DND-41 (cell line): ENCODE measurements at places on chromosomes 5 and 9.

GRCh38 chr9:100063185-100063584 is 35.6 kb downstream of the ERP44 start:
- DNase-seq = no peak
- H3K27ac ChIP-seq = no peak overlapping the region
- no peaks in the 10 kb centered on the region for H3K27me3 ChIP-seq
- H3K36me3 ChIP-seq = peaks cover 5% of the 10 kb centered on the region; the same call in 1 of the 2 replicates

- no peaks in the 10 kb centered on the region for H3K4me1 ChIP-seq
- no peak overlapping the region for H3K27ac ChIP-seq
- H3K27me3 ChIP-seq = no peaks in the 10 kb centered on the region
- 0 out of 2 replicates have a peak, but pooled peaks cover 9% of the 10 kb centered on the region for H3K36me3 ChIP-seq
Measured at GRCh38 chr9:127679506-127679905, 27.3 kb upstream of the CFAP157 start.

DNA sequence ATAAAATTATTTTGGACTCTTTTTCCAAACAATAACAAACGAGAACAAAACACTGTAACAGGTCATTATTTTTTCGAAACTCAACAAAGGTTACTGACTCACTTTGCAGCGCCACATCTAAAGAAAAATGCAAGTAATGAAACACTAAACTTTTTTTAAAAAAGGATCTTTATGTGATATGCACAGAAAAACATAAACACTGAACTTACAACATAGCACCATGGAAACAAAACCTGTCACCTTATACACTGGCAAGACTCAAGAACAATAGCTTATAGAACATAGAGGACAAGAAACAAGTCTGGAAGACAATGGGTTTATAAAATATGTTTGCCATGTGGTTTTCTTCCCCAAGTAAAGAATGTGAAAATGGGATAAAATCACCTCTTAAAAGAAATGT is 85.2 kb downstream of the AUH start:
- no peaks in the 10 kb centered on the region for H3K4me1 ChIP-seq
- H3K27ac ChIP-seq = no peak overlapping the region
- no peak overlapping the region for H3K4me3 ChIP-seq
- no peaks in the 10 kb centered on the region for H3K36me3 ChIP-seq

DNA sequence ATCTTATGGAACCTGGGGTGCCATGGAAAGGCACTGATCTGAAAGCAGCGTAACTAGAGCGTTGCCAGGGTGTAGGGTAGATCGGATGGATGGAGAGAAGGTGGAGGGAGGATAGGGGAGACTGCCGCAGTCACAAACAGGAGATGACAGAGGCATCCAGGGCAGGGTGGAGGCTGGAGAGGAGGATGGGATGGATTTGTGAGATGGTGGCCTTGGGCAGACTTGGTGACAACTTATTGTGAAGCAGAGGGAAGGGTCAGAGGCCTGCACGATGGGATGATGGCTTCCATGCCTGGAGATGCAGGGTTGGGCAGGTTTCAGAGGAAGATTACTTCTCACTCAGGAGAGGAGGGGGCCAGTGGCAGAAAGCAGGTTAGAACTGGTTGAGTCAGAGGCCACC is 2.4 kb downstream of the GLIPR2 start:
- peaks cover 32% of the 10 kb centered on the region for H3K27me3 ChIP-seq
- H3K27ac ChIP-seq = no peak overlapping the region
- no peak overlapping the region for H3K4me3 ChIP-seq
- DNase-seq = no peak
- H3K4me1 ChIP-seq = peaks cover 41% of the 10 kb centered on the region

GRCh38 chr5:181084621-181085195 is 44.6 kb downstream of the BTNL9 start:
- H3K27ac ChIP-seq = no peak overlapping the region
- no peak for DNase-seq
- no peak overlapping the region for H3K4me3 ChIP-seq

DNA sequence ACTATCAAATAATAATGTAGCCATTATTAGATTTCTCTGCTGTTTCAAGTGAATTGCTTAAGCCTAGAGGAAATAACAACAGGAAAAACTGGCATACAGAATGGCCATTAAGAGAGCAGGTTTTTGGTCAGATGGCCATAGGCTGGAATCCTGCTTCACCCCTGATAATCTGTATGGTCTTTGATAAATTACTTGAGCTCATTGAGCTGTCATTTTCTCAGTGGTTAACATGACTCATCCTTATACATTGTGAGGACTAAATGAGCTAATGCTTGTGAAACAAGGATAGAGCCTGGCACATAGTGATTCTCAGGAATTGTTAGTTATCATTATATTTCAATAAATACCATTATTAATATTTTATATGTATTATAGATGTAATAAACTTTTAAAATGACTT is 516.5 kb downstream of the KIF4B start:
- H3K36me3 ChIP-seq = no peaks in the 10 kb centered on the region
- H3K4me3 ChIP-seq = no peak overlapping the region
- DNase-seq = no peak
- H3K4me1 ChIP-seq = no peaks in the 10 kb centered on the region
- H3K27ac ChIP-seq = no peak overlapping the region
- no peaks in the 10 kb centered on the region for H3K27me3 ChIP-seq

DNA sequence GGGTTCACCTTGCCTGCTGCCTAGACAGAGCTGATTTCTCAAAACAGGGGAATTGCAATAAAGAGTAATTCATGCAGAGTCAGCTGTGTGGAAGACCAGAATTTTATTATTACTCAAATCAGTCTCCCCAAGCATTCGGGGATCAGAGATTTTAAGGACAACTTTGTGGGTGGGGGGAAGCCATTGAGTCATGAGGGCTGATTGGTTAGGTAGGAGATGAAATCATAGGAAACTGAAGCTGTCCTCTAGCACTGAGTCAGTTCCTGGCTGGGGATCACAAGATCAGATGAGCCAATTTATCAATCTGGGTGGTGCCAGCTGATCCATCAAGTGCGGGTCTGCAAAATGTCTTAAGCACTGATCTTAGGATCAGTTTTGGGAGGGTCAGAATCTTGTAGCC is 159.1 kb upstream of the MAP1B start:
- H3K27ac ChIP-seq = no peak overlapping the region
- H3K36me3 ChIP-seq = no peaks in the 10 kb centered on the region
- no peak overlapping the region for H3K4me3 ChIP-seq

- no peak overlapping the region for H3K4me3 ChIP-seq
- H3K27me3 ChIP-seq = no peaks in the 10 kb centered on the region
- H3K27ac ChIP-seq = no peak overlapping the region
Measured at GRCh38 chr5:157502143-157502647, 42.2 kb downstream of the NIPAL4 start.

- H3K4me3 ChIP-seq = no peak overlapping the region
- no peaks in the 10 kb centered on the region for H3K4me1 ChIP-seq
- no peak overlapping the region for H3K27ac ChIP-seq
- no peak for DNase-seq
- H3K27me3 ChIP-seq = no peaks in the 10 kb centered on the region
- no peaks in the 10 kb centered on the region for H3K36me3 ChIP-seq
Measured at GRCh38 chr9:135614821-135615665, 24.3 kb downstream of the GLT6D1 start.

DNA sequence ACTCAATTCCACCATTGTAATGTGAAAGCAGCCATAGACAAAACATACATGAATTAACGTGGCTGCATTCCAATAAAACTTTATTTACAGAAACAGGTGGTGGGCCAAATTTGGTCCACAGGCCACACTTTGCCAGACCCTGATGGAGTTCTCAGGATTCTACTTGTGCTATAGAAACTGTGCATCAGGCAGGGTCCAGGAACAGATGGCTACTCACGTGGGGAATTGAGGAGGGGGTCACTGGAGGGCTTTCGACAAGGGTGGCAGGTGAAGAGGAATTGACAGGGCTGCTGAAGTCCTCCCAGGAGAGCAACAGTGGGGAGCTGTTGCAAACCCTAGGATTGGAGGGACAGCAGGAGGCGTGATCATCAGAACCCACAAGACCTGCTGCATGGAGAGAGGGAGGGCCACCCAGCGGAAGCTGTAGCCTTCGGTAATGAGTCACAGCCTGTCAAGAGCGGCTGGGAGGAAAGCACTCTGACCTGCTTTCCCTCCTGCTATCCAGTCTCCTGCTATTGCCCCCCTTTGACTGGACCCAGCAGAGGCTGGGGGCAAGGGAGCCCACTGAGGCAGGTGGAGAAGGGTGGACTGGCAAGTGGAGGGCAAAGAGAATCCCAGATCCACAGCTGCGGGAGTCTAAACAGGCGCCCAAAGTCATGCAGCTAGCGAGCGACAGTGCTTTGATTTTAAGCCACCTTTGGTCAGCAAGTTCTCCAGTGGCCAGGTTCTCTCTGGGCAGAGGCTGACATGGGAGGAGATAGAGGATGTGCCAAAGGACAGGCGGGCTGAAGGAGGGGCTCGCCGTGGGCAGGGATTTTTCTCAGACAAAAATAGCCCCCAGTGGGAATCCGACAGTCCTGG is 138.3 kb upstream of the SMIM23 start:
- no peak overlapping the region for H3K4me3 ChIP-seq
- H3K27ac ChIP-seq = no peak overlapping the region
- H3K4me1 ChIP-seq = no peaks in the 10 kb centered on the region
- no peaks in the 10 kb centered on the region for H3K36me3 ChIP-seq
- peaks cover 14% of the 10 kb centered on the region for H3K27me3 ChIP-seq
- DNase-seq = peak; percentile 10

DNA sequence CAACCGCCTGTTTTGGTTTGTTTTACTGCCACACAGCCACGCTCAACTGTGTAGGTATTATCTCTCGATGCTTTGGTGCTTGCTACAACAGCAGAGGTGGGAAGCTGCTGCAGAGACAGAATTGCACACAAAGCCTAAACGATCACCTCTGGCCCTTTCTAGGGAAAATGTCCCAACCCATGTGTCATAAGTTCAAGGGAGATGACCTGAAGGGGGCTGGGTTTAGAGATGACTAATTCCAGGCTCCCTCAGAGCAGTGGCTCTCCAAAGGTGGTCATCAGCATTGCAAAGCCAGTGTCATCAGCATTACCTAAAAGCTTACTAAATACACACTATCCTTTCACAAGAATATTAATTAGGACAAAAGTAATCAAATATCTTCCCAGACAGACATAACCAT is 10.9 kb downstream of the ZNF622 start:
- H3K36me3 ChIP-seq = peaks cover 93% of the 10 kb centered on the region
- DNase-seq = no peak
- no peak overlapping the region for H3K4me3 ChIP-seq
- H3K27me3 ChIP-seq = no peaks in the 10 kb centered on the region

DNA sequence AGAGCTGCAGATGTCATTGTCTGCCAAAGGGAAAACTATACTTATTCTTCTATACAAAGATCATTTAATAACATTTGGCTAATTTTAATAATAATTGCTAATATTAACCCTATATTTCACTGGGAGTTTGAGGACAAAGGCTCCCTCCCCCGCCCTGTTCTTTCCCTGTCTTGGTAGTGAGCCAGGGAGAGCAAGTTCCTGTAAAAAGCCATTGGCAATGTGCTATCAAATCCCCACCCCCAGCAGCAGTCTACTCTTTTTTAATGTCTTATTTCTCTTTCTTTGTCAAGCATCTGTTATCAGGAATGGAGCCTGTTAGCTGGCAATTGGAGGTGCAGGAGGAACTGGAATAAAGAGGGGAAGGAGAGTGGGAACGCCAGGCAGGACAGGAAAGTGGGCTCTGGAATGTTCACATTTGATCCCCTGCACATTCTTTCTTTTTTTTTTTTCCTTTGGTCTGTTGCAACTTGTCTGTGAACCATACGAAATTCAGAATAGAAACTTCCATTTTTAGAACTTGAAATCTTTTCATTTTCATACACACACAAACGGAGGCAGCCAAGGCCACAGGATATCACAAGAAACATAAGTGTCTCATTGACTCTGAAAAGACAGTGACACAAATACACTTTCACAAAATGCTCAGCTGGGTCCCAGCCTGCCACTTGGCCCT is 664.8 kb upstream of the ZNF608 start:
- no peak for DNase-seq
- H3K4me1 ChIP-seq = peaks cover 36% of the 10 kb centered on the region
- H3K36me3 ChIP-seq = no peaks in the 10 kb centered on the region
- H3K27ac ChIP-seq = no peak overlapping the region
- no peaks in the 10 kb centered on the region for H3K27me3 ChIP-seq

- no peak for DNase-seq
- H3K27ac ChIP-seq = no peak overlapping the region
- no peaks in the 10 kb centered on the region for H3K27me3 ChIP-seq
Measured at GRCh38 chr5:50923768-50924494, 257.5 kb downstream of the PARP8 start.

- H3K4me3 ChIP-seq = no peak overlapping the region
- DNase-seq = no peak
- H3K27ac ChIP-seq = no peak overlapping the region
- H3K27me3 ChIP-seq = peaks cover 5% of the 10 kb centered on the region
Measured at GRCh38 chr5:171598641-171599152, 179.2 kb downstream of the FGF18 start.

DNA sequence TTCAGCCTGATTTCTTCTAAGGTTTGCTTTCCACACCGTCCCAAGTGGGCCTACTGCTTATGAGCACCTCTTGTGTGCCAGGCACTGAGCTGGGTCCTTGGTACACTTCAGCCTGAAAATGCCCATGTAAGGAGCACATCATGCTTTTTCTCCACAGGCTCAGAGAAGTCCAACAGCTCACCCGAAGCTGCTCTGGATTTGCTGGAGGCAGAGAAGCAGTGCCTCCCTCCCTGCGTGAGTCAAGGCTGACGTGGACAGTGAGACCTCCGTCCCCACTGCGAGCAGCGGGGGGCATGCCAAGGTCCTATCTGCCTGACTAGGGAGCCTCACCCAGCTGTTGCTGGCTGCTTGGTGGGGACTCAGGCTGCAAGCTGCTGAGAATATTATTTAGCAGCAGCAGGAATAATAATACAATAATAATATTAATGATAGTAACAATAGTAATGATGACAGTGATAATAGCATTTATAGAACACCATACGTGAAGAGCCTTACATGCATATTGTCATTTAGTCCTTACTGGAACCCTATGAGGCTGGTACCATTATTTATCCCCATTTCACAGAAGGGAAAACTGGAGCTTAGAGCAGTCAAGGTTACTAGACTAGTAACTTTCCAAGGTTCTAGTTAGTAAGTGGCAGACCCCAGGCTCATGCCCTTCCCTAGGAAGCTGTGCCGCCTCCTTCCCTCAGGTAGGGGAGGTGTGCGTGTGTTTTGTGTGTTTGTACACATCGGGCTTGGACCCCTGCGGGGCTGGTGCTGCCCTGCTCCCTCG is 194.8 kb downstream of the HSPA4 start:
- no peaks in the 10 kb centered on the region for H3K36me3 ChIP-seq
- no peak for DNase-seq
- H3K4me3 ChIP-seq = no peak overlapping the region

DNA sequence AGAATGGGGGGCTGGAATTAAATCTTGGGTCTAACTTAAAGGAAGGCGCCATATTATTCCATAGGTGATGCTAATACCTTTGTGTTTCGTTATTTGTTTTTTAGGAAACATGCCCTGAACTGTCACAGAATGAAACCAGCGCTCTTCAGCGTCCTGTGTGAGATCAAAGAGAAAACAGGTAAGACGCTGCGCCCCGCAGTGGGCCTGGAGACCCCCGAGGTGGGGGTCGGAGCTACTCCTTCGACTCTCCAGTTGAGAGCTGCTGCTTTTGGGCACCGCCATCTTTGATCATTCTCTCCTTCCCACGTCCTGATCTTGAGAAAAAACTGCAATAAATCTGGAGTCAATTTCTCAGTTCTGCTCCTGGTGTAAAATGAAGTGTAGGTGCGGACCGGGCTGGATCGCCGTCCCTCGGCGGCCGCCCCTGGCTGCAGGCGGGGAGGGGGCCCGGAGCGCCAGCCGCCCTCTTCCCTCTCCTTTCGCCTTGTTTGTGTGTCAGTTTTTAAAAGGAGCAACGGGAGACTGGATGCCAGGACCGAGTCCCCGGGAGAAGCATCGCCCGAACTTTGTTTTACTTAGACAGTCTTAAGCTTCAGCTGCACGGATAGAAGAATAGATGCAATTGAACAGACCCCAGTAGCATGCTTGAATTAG is 1.4 kb downstream of the PBX3 start:
- peak overlapping the region; percentile 81; the same call in 1 of the 2 replicates for H3K4me3 ChIP-seq
- H3K4me1 ChIP-seq = peaks cover 52% of the 10 kb centered on the region
- DNase-seq = no peak
- H3K36me3 ChIP-seq = peaks cover 11% of the 10 kb centered on the region
- H3K27ac ChIP-seq = no peak overlapping the region
- H3K27me3 ChIP-seq = no peaks in the 10 kb centered on the region
